ENCODE measurements at places on chromosomes 5 and 9.
A peak's percentile ranks its signal among the peaks of the same experiment; 100 is the strongest.

GRCh38 chr9:111114486-111114885 is 76.2 kb upstream of the LPAR1 start:
- no peak for DNase-seq

DNA sequence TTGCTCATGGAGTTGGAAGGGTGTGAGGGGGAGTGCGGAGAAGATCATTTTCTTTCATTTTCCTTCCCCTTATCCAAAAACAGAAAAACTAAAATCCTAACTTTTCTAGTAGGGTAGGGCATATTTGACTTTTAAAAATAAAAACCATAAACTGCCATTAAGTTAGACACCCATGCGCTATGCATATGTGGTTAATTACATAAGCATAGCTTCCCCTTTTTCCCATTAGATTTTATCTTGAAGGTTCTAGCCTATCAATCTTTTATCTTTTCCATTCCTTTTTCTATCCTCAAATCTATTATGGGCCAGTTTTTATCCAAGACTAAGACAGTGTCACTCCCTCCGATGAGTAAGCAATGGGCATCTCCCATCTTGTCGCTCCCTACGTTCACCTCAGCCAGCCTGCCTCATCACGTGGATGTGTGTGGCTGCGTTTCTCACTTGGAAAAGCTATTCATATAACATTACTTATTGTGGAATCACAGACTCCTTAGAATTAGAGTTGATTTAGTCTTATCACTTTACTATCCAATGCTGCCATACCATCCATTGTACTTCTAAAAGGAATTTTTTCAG is 49.2 kb downstream of the PCSK5 start:
- no peak for DNase-seq

DNA sequence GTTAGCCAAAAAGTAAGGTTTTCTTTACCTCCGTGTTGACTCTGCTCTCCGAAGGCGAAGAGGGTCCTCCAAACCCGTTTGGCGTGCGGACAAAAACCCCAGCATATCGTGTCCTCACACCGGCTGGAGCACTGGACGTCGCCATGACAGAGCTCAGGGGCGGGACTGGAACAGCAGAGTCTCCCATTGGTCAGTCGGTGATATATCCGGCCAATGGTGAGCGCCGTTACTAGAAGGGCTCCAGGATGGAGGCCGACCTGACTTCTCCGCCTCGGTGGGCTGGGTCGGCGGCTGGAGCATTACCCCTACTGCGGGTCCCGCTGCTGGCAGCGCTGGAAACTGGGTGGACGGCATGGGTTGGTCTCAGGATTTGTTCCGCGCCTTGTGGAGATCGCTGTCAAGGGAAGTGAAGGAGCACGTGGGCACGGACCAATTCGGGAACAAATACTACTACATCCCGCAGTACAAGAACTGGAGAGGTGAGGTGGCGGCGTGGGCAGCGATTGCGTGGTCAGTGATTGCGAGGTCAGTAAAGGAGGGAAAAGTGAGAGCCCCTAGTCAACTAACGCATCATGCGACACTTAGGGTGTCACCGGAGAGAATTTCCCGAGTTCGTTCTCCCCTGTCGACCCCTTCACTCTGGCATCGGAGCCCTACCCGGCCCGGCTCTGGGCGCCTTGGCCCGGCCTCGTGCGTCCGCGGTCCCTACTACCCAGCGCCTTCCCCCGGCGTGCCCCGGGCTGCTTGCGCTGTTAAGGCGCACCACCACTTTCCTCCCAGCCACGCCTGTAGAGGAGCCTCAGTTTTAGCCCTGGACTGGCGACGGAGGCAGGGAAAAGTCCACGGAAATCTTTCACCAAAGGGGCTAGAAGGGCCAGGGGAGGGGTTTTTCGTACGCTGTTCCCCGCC is at the start of the genes ERCC8 and NDUFAF2:
Gene ERCC8, minus strand, starts transcription at position 167 of the 909 bp plus-strand sequence. Its CDS starts 62 bp downstream, at position 105.
Gene NDUFAF2, plus strand, starts transcription at position 302 of the 909 bp plus-strand sequence. Its CDS starts 51 bp downstream, at position 353.
- DNase-seq: peak; percentile 73

DNA sequence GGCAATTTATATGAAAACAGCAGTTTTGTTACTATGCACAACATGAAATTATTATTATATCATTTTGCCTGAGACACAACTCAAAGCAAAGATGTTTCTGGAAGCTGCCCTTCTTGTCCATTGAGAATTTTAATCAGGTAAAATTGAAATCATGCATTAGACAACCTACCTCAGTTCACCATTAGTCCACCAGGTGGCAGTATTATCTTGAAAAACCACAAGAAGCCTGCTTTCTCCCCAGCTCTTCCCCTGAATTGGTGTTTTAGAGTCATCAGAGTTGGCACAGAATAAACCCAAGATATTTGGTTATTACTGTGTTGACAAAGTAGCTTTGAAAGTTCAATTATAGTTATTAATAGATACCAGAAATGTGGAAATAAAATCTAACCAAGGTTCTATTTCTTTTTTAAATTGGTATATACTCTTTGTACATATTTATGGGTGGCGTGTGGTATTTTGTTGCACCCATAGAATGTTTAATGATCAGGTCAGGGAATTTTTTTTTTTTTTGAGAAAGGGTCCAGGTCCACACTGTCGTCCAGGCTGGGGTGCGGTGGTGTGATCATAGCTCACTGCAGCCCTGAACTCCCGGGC is 25.7 kb downstream of the UTP15 start:
- no peak for DNase-seq

DNA sequence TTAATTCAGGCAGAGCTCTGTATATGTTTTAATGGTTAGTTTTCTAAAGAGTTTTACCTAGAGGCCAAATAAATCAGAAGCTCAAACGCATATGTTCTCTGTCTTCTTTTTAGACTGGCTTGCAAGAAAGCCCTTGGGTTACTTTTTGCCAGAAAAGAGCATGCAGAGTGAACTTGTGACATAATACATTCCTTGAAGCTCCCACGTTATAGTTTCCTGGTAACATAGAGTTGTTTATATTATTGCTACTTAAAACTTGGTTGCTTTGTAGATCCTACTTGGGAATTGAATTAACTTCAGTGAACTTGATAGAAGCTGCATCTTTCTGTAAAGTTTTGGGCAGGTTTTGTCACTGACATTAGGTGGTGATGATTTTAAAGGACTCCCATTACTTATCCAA is 102.9 kb downstream of the C9orf152 start:
- DNase-seq: no peak

DNA sequence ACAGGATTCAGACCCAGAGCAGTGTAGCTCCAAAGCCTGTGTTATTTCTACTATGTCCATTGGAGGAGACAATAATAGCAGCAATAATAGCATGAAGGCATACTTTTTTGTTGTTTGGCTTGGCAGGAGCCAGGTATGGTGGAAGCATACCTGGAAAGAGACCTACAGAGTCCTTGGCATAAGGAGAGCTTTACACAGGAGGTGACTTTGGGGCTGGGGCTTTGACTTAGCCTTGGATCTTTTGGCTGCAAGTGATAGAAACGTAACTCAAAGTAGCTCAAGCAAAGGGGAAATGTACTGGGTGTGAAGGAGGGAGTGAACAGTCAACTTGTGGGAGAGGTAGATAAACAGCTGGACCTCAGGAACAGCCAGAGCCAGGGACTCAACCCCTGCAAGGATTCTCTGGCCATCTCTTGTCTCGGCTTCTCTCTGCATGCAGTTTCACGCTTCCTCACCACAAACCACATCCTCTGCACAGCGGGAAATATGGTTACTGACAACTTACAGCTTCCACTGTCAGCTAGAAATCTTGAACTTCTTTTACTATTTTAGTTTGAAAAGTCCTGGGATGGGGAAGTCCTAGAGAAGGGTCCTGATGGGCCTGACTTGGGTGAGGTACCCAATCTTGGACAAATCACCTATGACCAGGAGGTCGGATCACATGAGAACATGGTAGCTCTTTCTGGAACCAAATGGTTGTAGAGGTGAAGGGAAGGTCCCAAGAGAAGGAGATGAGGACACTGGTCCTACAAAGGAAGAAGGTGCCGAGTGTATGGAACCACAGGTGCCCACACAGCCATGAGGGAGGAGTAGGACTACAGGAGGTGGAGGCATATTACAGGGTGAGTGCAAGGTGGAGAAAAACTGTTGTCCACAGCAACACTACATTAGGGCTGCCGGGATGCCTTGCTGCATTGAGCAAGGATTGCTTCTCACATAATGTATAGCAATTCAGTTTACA is 47.0 kb upstream of the TGFBR1 start:
- DNase-seq: peak; percentile 47

GRCh38 chr9:108565651-108566378 is 290.0 kb downstream of the ACTL7B start:
- no peak for DNase-seq

GRCh38 chr9:36781533-36781932 is 208.8 kb downstream of the MELK start:
- no peak for DNase-seq

GRCh38 chr5:168126606-168127005 is 164.8 kb upstream of the WWC1 start:
- no peak for DNase-seq

DNA sequence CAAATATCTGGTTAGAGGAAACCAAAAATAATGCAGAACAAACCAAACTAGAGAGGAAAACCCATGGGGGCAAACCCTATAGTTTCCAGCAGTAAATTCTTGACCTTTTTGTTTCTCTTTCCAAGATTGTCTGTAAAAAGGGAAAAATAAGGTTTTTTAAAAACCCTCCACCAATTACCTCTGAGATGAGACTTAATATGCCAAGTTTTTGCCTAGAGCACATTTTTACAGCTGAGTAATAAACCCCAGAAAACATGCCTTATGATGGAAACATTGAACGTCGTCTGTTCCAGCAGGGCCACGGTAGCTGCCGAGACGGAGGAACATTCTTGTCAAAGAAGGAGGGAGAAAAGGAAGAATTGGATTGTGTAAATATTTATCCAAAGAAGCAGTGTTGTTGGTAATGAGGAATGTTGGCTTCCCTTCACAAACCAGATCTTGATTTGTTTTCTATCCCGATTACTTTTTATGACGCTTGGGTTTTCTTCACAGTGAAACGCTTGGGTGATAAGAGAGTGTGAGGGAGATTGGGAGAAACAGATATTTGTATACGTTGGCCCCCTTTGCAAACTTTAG is 17.3 kb upstream of the MSX2 start:
- no peak for DNase-seq

GRCh38 chr5:130061746-130062145 is 157.5 kb downstream of the CHSY3 start:
- DNase-seq: no peak

- no peak for DNase-seq
Observed at GRCh38 chr9:76311537-76311936, 82.7 kb downstream of the RFK start.

DNA sequence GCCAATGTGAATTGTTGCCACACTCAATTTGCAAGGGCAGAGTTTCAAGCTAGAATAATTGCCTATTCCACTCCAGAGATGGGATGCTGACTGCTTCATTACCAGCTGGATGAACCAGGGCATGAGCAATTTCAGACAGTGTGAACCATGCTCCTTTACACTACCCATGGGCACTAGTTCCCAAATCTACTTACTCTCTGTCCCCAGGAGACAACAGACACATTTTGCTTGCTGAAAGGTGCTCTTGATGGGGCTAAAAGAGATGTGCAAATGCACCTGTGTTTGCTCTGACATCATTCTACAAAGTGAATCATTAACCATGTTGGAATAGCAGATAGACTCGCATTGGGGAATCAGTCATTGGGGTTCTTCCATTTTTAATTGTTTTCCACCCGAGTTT is 522.3 kb upstream of the NUDT12 start:
- no peak for DNase-seq

- no peak for DNase-seq
Observed at GRCh38 chr5:95440825-95441224, 49.7 kb downstream of the FAM81B start.

- DNase-seq: no peak
Observed at GRCh38 chr5:85910335-85910734, 707.4 kb upstream of the COX7C start.

GRCh38 chr5:13591621-13592020 is 352.9 kb downstream of the DNAH5 start:
- no peak for DNase-seq

DNA sequence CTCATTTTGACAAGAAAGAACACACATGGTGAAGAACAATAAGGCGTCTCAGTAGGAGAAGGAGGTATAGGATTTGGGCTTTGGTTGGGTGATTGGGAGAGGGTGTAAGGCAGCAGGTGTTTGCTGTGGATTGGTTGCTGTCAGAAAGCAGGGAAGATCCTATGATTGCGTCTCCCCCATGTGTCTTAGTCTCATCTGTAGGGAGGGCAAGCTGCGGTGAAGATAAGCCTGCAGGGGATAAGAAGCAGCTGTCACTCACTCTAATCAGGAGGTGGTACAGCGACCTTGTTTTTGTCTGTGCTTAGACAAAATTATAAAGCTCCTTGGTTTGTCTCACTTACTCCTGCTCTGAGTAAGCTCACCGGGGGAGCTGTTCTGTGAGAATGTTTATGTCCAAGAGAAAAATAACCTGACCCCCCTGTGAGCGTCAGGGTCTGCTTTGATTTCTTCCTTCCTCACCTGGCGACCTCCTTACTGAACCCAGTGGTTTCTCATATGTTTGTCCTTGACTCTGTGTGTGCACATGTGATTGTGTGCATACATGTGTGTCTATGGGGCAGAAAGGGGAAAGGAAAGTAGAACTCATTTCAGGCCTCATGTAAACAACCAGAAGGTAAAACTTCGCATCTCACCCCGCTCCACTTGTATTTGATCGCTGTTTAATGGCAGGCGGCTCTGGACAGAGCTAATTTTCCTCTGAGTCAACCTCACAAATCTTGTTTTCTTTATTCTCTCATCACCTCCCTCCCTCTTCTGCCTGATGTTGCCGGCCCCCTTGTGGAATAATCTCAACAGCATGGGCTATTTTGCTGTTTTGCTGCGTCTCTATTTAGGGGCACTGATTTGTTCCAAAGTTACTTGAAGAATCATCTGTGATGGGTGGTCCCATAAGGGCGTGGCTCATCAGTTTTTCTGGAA is 105.6 kb downstream of the TENT4A start:
- DNase-seq: no peak

DNA sequence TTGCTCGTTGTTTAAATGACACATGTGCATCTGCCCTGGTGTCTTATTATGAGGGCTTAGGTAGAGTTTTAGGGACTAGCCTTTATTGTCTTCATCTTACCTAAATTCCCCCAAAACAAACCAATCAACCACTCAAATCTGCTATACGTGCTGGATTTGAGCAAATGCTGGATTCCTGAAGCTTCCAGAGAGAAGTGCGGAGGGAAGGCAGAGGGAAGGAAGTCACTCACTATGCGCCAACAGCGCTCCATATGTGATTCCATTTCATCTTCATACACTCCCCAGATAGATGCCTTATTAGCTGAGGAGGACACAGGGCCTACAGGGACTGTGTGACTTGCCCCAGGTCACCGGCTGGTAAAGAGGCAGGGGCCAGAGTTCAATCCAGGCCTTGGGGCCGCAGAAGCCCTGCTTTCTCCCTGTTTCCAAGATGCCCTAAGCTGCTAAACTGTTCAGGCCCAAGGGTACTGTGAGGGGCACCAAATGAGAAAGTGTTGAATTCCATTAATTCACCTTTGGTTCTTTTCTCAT is 63.5 kb downstream of the OTULIN start:
- DNase-seq: no peak

DNA sequence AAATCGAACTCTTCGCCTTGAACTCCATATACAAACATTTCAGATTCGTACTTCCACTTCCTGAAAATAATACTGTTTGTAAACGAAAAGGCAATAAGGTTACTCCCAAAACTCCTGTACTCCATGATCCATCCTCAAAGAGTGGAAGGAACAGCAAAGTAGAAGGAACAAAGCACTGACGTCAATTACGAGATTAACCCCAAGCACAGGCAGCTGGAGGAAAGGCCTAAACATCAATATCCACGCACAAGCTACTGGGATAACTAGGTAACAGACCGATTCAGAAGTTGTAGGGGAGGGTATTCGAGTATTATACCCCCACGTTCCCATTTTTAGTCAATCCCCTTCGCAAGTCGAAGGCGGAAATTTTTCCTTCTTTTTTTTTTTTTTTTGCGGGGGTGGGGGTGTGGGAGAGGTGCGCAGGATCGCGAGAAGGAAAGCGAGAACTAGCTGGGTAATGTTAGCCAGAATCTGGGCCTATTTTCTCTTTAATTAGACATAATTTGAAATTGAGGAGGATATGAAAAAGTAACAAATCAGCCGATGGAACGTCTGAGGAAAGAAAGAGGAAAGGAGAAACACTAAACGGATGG is 909 bp downstream of the AFF4 start:
- DNase-seq: no peak

All from stimulated activated CD8-positive, alpha-beta memory T cell treated with anti-CD3 and anti-CD28 coated beads, Interleukin-15, amount 100 ng/mL, for 4 hours (primary cell).